Stimulated activated CD8-positive, alpha-beta memory T cell treated with anti-CD3 and anti-CD28 coated beads, Interleukin-4, amount 100 ng/mL, for 1 hour (primary cell): ENCODE measurements at places on chromosomes 2 and 18.

- DNase-seq, result no peak
These were observed 302.9 kb upstream of the ERBB4 start for GRCh38 chr2:212841460-212841859.

GRCh38 chr2:51953931-51954330 lies 922.0 kb upstream of the NRXN1 start:
- DNase-seq, result no peak

- peak; percentile 15 for DNase-seq
These were observed 61.4 kb downstream of the TTC39C start for GRCh38 chr18:24075767-24076597.

GRCh38 chr2:137896467-137896866 lies 67.8 kb upstream of the HNMT start:
- no peak for DNase-seq

DNA sequence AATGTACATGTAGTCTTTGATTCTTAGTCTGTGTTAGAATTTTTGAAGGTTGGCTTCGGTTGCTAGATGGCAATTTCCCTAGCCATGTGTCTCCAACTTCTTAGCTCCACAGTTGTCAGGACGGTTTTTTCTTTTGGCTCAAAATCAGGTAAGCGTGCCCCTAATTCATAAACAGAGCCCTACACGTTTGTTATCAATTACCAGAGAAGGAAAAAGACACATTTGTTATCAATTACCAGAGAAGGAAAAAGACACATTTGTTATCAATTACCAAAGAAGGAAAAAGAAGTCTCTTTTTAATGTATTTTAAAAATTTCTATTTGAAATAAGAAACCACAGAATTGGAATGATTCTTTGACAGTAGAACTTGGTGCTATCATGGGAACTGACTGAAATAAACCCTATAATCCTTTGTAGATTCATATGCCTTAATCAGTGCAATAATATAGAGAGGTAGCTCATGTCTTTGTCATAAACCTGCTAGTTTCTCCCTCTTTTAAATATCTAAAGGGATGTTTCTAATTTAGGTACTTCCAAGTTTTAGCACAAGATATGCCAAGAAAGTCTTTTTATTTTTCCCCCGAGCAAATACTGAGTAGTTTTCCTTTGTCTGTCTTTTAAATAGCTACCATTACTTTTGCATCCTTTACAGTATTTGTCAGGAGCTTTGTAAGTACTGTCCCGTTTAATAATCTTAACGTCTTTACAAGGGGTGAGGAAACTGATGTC lies 35.9 kb downstream of the CAMKMT start:
- no peak for DNase-seq

DNA sequence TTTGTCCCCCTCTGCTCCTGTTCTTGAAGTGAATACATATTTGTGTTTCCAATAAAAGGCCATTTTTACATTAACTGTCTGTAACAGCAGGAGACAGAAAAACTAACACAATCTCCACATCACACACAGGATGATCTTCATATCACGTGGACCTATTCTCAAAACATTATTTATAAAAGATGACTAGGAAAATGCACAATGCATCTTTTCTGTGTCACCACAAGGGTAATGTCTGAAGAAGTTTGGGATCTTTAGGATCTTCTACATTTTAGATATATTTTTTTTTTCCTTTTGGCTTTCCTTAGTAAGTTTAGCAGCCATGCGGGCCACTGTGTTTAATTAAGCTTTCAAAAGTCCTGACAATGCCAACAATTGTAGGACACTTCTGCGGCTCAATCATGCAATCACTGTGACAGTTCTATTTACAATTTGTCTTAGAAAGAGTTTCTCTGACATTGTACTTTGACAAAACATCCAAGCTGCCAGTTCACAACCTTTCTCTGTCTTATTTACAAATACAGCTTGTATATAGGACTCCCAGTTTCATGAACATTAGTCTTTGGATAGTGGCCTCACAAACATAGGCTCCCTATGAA lies 12.3 kb downstream of the BCL11A start:
- DNase-seq, result no peak

GRCh38 chr2:170717991-170718589 lies 3.0 kb downstream of the SP5 start:
- no peak for DNase-seq

GRCh38 chr2:147646818-147647468 lies 197.9 kb upstream of the ACVR2A start:
- no peak for DNase-seq

DNA sequence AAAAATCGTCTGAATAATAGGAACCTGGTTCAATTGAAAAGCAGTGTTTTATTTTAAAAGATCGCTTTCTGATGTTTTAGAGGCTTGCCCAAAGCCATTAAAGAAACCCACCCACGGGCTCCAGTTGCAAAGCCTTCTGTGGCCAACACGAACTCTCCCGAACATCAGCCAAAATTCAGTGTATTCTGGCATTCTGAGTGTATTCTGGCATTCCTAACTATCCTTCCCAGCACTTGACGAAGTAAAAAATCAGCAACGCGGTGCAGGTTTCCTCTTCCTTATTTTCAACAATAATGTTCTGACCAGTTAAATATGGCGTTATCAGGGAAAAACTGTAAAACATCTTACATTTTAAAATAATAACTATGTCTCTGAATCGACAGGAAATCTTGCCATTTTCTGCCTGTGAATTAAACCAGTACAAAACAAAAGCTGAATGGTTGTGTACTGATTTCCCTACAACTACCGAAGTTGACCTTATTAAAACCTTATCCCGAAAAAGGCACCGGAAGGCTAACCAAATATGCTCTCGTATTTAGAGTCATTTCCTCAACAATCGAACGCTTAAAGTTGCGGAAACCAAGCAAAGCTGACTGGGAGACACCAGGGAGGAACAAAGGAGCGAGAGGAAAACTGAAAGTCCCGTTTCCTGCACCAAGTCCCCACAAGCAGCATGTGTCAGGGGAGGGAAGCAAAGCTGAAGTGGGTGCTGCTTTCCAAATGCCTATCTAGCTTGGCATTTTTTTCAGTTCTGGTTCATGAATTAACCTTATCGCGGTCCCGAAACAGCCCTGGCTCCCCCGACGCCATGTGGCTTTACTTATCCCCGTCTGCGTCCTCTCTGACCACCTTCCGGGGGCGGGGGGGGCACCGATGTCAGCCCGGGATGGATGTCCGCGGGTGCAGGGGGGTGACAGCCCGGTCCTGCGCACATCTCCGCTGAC lies 44.3 kb downstream of the ZNF516 start:
- DNase-seq, result no peak

- DNase-seq, result no peak
These were observed 216.3 kb upstream of the DTNA start for GRCh38 chr18:34493566-34494358.

DNA sequence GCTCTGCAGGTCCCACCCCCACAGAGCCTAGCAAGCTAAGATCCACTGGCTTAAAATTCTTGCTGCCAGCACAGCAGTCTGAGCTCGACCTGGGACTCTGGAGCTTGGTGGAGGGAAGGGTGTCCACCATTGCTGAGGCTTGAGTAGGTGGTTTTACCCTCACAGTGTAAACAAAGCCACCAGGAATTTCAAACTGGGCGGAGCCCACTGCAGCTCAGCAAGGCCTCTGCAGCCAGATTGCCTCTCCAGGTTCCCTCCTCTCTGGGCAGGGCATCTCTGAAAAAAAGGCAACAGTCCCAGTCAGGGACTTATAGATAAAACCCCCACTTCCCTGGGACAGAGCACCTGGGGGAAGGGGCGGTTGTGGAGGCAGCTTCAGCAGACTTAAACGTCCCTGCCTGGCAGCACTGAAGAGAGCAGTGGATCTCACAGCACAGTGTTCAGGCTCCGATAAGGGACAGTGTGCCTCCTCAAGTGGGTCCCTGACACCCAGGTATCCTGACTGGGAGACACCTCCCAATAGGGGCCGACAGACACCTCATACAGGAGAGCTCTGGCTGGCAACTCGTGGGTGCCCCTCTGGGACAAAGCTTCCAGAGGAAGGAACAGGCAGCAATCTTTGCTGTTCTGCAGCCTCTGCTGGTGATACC lies 20.0 kb upstream of the NEMP2 start:
- DNase-seq, result no peak

DNA sequence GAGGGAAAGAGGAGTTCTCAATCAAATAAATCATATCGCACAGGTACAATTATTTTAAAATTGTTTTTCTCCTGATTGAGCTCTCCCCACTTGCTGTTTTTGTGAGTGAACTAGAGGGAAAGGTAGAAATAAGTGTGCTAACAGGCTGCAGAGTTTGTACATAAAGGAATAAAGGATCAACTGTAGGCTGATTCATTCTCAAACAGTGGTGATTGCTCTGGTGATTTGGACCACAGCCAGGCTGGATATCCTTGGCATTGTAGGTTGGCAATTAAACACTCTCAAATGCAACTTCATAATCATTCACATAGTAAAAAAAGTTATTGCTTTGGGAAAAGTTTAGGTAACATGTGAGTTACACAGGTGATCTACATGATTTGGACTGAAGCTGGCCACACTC lies 29.8 kb downstream of the LRP1B start:
- no peak for DNase-seq

GRCh38 chr2:237982039-237982725 lies 15.4 kb downstream of the UBE2F start:
- DNase-seq, result no peak

DNA sequence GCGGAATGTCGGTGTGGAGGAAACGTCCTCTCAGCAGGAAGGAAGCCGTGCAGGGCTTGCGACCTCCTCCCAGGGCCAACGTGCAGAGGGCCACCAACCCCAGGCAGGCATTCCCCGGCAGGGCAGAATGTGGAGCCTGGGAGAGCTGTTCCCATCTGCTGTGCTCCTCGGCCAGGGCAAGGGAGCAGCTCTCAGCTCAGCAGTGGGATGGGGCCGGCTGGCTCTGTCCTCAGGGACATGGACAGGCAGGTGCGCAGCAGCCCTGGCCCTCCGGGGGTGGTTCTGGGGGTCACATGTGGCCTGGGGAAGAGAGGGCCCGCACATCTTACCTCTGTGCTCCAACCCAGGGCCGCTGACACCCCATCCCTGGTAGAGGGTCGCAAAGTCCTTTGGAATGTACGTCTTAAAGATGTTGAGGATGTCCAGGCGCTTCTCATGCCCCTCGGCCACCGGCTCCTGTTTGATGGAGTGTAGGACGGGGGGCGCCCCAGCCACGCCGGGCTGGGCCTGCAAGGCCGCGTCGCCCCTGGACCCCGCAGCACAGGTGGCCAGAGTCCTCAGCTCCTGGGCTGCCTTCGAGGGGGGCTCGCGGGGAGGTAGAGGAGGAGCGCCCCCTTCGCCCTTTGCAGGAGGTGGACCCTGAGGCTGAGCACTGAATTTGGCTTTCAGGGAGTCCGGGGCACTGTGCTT lies 116.4 kb downstream of the ZNF516 start:
- no peak for DNase-seq

- no peak for DNase-seq
These were observed 25.9 kb downstream of the ZAP70 start for GRCh38 chr2:97739020-97739892.

- DNase-seq, result no peak
These were observed 28.5 kb downstream of the INPP4A start for GRCh38 chr2:98472961-98473746.

- DNase-seq, result no peak
These were observed 179.8 kb downstream of the SEPTIN10 start for GRCh38 chr2:109433926-109434325.
